DMS 273 treated with DMSO at 0.1 percent for 48 hours (cell line): ENCODE measurements at places on chromosomes 12 and 14.
A peak's percentile ranks its signal among the peaks of the same experiment; 100 is the strongest.

GRCh38 chr12:52082026-52082668, 2.6 kb downstream of the SMIM41 start:
- DNase-seq: no peak

GRCh38 chr12:76688631-76689030, 75.3 kb upstream of the ZDHHC17 start:
- DNase-seq: no peak

DNA sequence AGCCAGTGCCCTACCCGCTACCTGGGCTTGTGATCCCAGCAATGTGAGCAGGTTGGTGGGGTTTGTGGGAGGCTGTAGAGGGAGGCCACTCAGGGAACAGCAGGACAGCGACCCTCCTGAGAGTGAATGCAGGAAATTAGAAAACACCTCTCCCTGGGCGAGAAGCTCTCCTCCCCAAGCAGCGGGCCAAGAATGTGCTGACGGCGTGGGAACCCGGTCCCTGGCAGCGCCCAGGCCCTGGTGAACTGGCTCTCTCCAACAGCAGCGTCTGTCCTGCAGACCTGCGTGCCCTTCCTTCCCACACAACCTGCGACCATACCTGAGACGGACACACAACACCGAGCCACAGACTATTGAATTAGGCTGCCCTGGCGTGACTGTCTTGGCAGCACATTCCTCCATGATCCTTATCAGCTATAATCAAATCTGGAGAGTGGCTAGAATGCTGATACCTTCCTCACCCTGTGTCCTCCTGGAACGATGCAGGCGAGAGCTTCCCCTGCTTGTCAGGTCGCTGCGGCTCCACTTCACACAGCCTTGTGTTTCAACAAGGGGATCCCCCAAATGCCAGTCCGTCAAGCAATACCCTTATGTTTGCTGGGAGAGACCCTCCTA, 114.8 kb upstream of the GSC start:
- DNase-seq: no peak

GRCh38 chr12:94405413-94406116, 54.1 kb downstream of the CEP83 start:
- no peak for DNase-seq

DNA sequence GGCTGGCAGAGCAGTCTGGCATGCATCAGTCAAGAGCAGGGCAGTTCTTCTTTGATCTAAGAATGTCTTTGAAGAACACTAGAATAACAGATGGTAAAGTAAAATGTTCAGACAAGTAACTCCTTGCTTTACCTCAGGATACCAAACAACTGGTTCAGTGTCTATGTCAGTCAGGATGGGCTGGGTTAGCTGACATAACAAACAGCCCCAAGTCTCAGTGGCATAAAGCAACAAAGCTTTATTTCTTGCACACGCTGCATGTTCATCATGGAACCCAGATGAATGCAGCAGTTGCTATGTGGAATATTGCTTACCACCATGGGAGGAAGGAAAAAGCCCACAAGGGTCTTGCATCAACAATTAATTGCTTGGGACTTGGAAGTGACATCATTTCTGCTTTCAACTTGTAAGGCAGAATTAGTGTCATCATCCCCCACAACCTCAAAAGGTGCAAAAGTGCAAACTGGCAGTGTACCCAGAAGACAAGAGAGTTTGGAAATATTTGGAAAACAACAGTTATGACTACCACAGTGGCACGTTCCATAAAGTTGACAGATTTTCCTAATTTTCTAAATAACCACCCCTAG, 21.2 kb downstream of the GPRC5D start:
- no peak for DNase-seq

DNA sequence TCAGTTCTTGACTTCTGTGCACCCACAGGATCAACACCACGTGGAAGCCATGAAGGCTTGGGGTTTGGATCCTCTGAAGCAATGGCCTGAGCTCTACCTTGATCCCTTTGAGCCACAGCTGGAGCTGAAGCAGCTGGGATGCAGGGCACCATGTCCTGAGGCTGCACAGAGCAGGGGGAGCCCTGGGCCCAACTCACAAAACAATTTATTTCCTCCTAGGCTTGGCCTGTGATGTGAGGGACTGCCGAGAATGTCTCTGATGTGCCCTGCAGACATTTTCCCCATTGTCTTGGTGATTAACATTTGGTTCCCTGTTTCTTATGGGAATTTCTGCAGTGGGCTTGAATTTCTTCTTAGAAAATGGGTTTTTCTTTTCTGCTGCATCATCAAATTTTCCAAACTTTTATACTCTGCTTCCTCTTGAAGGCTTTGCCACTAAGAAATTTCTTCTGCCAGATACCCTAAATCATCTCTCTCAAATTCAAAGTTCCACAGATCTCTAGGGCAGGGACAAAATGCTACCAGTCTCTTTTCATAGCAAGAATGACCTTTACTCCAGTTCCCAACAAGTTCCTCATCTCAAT, 288.2 kb downstream of the CCDC59 start:
- no peak for DNase-seq

DNA sequence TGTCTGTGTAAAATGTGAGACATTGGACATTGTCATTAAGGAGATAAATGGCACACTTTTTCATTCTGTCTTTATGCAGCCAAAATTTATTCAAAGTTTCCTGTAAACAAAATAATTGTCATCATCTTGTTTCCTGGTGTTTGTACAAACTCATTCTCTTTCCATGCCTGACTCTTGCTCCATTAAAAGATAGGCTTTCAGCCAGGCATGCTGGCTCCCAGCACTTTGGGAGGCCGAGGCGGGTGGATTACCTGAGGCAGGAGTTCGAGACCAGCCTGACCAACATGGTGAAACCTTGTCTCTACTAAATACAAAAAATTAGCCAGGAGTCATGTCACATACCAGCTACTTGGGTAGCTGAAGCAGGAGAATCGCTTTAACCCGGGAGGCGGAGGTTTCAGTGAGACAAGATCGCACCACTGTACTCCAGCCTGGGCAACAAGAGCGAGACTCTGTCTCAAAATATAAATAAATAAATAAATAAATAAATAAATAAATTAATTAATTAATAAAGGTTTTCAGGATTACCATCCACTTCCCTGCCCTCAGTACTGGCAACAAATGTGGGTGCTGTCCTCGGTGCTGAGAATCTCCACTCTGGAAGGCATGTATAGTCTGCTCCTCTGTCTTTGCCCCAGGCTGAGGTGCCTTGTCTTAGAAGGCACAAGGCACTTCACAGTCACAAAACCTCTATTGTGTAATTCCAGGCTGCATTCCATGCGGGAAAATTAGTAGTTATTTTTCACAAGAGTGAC, 83.2 kb downstream of the PAH start:
- no peak for DNase-seq

- DNase-seq: no peak
Measured at GRCh38 chr14:101836135-101836534, 74.6 kb downstream of the PPP2R5C start.

DNA sequence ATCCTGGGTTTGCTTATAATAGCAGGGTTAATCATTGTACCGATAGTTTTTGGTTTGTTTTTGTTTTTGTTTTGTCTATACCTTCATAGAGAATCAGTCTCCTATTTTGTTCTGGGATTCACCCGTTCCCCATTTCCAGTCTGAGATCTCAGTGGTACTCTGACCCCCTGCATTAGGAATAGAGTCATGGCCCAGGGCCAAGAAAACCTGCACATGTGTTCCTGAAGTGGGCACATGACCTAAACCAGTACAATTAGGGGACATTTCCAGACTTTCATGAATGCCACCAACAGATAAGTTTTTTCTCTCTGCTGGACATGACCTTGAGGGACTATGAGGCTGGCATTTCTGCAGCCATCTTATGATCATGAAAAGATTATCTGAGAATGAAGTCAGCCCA, 52.5 kb downstream of the MRPL42 start:
- DNase-seq: no peak

DNA sequence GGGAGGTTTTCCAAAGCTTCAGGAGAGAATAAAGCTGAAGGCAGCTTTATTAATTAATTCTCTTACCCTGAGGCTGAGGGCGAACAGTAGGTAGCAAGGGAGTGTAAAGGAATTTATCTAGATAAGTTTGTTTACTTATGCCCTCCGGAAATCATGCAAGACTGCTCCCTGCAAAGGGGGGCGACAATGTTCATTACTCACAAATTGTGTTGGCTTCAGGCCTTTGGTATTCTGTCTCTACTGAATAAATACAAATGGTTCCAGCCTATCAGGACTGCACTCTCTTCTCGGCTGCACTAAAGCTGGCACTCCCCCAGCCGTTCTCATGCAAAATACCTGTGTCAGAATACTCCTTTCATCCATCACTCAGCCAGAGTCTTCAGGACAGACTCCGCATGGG, 120.8 kb downstream of the PPHLN1 start:
- DNase-seq: no peak

DNA sequence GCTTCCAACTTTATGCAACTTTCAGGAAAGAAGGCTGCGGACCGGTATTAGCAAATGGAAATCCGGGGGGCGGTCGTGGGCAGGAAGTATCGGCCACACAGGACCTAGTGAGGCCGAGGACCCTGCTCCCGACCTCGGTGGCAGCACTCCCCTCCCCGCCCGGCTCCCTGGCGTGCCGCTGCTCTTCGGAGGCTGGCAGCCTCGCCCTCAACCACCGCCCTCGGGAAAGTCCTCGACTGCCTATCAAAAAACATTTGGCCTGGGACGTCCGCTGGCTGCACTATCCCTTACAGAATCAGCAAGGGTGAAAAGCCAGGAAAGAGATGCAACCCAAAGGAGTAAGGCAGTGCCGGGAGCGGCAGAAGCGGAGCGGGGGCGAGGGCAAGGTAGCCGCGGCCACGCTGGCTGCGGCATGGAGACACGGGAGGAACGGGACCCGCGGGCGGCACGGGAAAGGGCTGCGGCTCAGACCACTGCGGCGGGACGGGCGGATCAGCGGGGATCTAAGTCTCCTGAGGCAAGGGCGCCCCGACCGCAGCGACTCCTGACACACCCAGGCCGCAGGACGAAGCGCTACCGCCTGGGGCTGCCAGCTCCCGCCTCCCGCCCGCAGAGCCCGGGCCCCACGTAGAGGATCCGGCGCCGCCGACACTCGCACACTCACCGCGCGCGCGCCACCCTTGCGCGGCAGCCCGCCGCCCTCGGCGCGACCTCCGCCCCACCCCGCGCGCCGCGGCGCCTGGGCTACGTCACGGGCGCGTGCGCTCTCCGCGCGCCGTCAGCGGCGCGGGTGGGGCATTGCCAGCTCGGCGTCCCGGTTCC, at the start of the genes BBOF1 and ENTPD5:
Gene BBOF1, plus strand, starts transcription at position 764 of the 822 bp plus-strand sequence. CDS start 130 bp downstream, outside the sequence.
Gene ENTPD5, minus strand, starts transcription at position 703 of the 822 bp plus-strand sequence. CDS start 31,186 bp downstream, outside the sequence.
- peak; percentile 38 for DNase-seq

- no peak for DNase-seq
Measured at GRCh38 chr14:61388976-61389576, 67.7 kb downstream of the PRKCH start.

- no peak for DNase-seq
Measured at GRCh38 chr12:75717902-75718301, 206.5 kb upstream of the KRR1 start.

DNA sequence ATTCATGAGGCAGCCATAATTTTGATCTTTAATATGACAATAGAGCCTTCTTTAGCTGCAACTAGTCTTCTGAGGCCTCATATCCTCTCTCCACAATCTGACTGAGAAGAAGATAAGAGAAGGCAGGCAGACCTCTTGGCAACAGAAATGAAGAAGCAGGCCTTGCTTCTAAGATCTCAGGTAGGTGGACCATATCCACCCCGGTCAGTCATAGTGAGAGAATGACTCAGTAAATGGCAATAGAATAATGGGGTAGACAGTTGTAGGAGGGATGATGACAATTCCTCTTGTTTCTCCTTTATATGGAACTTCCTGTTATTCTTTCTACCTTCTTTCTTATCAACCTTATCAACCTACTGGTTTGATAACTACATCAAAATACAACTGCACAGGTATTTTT, 246.7 kb upstream of the G2E3 start:
- DNase-seq: no peak

DNA sequence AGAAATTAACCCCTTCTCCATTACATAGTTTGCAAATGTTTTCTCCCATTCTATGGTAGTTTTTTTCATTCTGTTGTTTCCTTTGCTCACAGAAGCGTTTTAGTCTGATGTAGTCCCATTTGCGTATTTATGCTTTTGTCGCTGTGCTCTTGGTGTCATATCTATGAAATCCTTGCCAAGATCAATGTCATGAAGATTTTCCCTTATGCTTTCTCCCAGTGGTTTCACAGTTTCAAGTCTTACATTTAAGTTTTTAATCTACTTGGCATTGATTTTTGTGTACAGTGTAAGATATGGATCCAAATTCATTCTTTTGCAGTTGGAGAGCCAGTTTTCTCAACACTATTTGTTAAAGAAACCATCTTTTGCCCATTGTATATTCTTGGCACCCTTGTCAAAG, 357.6 kb downstream of the APAF1 start:
- DNase-seq: no peak

DNA sequence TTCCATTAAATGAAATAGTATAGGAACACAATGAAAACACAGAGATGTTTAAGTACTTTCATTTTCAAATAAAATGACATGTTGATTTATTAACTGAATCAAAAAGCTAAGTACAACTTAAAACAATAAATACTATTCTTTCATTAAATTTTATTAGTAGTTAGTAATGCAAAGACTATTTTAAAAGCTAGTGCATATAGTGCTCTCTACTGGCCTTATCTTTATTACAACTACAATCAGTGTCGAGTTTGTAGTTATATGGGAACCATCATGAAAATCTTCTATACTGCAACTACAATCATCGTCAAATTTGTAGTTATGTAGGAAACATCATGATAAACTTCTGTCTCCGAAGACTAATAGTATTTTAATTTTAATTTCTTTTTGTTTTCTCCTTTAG, 8.9 kb upstream of the LIN7A start:
- no peak for DNase-seq

- no peak for DNase-seq
Measured at GRCh38 chr12:113425960-113426453, 3.8 kb downstream of the SDSL start.

DNA sequence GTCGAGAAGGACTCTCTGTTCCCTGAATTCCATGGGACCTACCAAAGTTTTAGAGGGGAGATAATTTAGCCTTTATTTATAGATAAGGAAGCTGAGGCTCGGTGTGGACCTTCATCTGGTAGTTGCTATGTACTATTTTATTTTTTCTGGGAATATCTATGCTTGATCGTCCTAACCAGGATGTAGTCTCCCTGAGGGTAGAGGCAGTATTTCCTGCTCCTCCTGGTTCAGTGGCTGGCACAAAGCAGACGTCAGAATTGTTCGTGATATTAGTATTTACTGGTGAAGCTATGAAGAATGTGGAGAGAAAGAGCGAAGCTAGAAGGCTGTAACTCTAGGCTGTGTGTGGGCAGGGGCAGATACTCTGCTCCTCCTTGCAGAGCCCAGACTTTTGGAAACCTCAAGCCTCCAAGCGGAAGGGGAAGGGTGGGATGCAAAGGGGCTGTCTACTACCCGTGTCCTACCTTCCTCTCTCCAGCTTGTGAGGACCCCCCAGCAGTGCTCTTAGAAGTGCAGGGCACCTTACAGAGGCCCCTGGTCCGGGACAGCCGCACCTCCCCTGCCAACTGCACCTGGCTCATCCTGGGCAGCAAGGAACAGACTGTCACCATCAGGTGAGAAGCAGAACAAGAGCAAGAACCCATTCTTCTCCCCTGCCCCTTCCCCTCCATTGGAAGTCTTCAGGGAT, 1.4 kb downstream of the LRP10 start:
- DNase-seq: no peak
